ENCODE measurements at places on chromosomes 2 and 18.

GRCh38 chr18:30094556-30094955 is 948.0 kb downstream of the DSC3 start:
- no peak for DNase-seq

DNA sequence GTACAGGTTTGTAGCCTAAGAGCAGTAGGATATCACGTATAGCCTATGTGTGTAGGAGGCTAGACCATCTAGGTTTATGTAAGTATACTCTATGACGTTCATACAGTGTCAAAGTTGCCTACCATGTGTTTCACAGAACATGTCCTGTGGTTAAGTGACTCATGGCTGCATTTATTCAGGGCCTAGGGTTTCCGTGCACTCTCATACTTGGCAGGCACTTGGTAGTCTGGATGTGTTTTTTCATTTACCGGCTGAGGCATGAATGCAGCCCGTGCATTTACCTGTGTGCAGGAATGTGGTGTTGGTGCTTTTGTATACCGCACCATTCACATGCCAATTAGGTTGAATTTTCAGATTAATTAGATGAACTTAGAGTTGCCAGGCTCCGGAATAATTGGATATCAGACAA is 43.4 kb downstream of the MYL12B start:
- DNase-seq = peak; percentile 62

GRCh38 chr2:120563616-120564015 is 172.1 kb upstream of the GLI2 start:
- no peak for DNase-seq

DNA sequence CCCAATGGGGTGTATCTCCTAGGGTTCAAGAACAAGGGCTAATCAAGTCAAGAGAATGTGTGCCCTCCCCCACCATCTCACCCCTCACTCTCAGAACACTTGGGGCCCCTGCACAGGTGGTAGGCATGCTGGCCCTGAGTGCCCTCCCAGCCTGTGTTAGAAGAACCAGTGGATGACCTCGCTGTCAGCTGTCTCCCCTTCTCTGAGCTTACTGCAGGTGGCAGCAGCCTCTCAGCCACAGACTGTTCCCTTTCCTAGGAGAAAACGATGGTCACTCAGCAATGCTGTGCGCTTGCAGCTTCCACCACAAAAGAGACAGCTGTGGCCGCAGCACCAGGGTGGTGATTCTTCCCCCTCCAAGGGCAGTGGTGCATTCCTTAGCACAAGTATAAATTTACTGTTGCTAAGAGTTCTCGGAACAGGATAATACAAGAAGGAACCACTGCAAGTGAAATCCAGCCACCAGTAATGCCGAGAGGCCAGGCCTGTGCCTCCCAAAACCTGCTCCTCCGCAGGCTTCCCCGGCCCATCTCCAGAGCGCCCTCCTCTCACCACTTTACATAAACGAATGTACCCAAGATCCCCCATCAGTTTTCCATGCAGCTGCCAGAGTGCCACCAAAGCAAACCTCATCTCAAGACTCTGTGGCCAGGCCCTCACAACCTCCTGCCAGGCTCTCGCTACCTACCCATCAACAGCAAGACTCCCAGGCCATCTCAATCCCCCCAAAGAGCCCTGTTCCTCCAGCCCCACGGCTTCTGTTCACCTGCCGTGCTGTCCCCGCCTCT is 935 bp upstream of the RAMP1 start:
- peak; percentile 55 for DNase-seq

DNA sequence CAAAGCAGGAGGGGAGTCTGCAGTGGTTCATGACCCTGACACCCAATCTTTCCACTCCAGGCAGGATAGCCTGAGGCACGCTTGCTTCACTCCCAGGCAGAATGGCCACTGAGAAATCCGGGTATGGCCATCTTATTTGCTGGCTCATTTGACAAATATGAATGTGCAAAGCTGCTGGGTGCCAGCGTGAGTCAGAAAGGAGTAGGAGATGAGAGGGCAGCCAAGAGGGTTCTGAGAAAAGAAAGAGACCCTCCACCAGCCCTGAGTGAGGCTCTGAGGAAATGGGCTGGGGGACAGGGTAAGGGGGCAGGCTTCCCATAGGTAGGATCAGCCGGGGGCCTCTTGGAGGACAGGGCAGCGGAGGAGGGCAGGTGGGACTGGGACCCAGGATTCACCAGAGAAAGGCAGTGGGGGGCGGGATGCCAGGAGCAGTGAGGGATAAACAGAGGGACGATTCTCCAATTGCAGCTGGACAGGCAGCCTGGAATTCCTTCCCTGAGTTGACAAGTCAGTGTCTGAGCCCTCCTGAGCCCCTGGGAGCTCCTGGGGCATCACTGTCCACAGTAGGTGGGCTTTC is 15.2 kb downstream of the RAMP1 start:
- DNase-seq = no peak

DNA sequence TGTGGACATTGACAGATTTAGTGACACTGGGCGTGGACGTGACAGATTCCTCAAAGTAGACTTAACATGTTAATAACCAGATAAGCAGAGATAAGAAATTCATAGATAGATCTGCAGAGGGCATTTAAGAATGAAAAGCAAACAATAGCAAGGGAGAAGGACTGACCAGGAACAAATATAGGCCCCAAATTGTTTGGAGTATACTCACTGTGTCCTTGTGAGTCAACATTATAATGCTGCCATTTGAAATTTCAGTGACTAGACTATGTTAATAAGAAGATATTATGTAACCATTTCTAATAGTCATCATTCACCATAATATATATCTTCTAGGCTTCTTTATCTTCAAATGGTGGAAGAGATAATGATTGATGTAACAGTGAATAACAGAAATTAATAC is 78.1 kb upstream of the SLC38A11 start:
- no peak for DNase-seq
